DMS53 (cell line): ENCODE measurements at places on chromosomes 16 and 17.

DNA sequence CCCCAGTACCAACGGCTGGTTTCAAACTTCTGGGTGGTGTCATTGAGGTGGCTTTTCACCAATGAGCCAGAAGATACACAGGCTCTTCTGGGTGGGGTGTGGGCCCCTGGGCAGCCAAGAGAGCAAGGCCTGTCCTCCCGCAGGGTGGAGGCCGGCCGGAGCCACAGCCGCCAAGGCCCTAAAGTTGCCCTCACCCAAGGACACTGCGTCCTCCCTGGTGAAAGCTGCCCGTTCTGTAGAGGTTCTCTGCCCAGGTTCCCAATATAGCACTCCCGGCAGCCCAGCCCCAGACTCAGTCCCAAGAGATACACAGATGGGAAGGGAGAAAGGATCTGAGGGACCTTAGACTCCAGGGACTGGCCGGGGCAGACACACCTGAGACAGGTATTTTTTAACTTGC, 10.7 kb upstream of the CACNG1 start:
- DNase-seq = no peak

DNA sequence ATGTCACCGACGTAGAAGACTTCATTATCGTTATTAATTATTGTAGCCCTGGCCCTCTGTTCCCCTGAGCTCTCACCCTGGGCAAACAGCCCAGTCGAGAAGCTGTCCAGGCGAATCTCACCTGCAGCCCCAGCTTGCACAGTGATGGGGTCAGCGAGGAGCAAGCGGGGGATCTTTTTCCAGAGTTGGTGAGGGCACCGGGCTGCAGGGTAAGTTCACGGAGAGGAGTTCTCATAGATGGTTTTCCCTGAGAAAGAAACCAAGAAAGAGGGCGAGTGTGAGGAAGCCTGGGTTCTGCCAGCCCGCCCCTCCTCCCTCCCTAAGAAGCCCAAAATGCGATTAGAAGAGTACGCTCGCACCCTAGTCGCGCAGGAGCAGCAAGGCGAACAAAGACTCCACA, 436 bp downstream of the SPAG5 start:
- no peak for DNase-seq

DNA sequence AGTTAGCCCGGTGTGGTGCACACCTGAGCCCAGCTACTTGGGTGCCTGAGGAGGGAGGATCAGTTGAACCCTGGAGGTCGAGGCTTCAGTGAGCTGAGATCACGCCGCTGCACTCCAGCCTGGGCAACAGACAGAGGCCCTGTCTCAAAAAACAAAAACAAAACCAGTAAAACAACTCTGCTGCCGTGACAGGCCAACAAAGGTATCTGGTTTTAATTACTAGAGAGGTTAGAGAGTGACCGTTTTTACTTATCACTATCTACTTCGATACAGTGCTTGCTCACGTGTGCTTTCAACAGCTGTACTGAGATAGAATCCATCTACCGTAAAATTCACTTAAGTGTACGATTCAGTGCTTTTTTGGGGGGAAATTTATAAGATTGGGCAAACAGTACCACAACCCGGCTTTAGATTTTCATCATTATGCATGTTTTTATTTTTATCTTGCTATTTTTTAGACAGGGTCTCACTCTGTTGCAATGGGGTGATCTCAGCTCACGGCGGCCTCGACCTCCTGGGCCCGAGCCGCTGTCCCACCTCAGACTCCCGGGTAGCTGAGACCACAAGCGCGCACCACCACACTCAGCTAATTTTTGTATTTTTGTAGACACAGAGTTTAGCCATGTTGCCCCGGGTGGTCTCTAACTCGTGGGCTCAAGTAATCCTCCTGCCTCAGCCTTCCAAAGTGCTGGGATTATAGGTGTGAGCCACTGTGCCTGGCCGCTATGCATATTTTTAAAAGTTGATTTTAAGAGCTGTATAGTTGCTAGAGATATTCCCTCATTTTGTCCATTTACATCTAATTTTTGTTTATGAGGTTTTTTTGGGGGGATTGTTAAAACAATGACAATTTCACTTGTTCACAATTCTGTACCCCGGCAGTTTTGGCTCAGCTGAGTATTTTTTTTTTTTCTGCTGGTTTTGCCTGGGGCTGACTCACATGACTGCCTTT, 30.9 kb downstream of the SERPINF1 start:
- DNase-seq = no peak

GRCh38 chr17:17021194-17021863, 20.9 kb upstream of the MPRIP start:
- DNase-seq = no peak

DNA sequence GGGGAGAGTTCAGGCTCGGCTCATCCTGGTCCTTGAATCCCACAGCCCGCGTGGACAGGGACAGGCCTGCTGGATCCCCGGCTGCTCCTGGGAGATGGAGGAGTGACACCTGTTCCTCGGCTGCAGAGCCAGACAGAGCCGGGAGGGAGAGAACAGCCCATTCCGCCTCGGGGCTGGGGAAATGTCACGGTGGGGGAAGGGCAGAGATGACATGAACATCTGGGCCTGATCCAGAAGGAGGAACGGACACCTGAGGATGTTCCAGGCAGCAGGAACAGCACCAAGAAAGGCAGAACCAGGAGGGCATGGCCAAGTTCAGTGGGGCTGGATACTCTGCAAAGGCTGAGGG, 2.1 kb downstream of the ZNF764 start:
- no peak for DNase-seq

- no peak for DNase-seq
Measured at GRCh38 chr17:14336418-14336817, 35.5 kb downstream of the HS3ST3B1 start.

DNA sequence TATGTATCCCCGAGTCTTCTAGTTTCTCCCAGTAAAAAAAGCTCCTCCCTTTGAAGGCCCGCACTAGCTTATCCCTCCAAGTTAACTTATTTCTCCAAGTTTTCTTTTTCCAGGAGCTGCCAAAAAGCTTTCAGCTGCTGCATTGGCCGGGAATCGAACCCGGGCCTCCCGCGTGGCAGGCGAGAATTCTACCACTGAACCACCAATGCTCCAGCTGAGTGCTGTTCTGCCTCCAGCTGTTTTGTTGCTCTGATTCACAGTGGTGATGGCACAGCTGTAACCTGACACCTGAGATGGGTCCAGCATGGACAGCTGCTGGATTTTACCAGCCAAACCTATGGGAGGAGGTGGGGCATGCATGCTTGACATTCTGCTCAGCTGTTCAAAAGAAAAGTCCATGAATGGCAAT, 22.1 kb downstream of the VAC14 start:
- peak; percentile 89 for DNase-seq

DNA sequence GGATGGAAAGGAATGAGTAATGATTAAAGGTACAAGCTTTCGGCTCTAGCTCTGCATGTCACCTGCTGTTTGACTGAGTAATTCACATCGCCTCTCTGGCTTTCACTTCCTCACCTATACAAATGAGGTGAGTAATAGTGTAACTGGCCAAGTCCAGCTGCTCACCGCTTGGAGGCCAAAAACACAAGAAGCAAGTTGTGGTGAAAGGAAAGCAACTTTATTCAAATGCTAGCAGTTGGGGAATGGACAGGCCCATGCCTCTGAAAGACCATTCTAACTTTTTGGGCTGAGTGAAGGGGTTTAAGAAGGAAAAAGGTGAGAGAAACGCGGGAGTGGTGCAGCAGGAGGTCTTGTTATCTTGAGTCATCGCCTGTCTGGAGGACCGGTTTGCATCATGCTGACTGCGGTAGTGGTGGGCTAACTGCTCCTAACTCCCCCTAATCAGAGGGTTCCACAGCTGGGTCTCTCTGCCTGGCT, 45.7 kb upstream of the CSNK2A2 start:
- peak; percentile 21 for DNase-seq
